ENCODE measurements at places on chromosomes 4 and X. TPM values are rescaled to one million over a fixed set of nuclear protein-coding genes. Genes with fewer than 3 reads are reported as not detected.
A peak's percentile ranks its signal among the peaks of the same experiment; 100 is the strongest.

- no peaks in the 10 kb centered on the region for H3K36me3 ChIP-seq
- peaks cover 15% of the 10 kb centered on the region for H3K27me3 ChIP-seq
- H3K4me3 ChIP-seq, result no peak within 1 kb of the TSS
Measured at GRCh38 chrX:9765737-9766097, at the start of gene GPR143. GPR143 (minus strand) TSS chrX:9765847; CDS start chrX:9765817, 30 bp downstream.

GRCh38 chrX:47191331-47191730 lies 2.3 kb upstream of the UBA1 start:
- no peak for DNase-seq
- H3K4me1 ChIP-seq, result peaks cover 45% of the 10 kb centered on the region
- peaks cover 31% of the 10 kb centered on the region for H3K27me3 ChIP-seq
- H3K4me3 ChIP-seq, result peak overlapping the region; percentile 62
- H3K36me3 ChIP-seq, result peaks cover 18% of the 10 kb centered on the region
- no peak overlapping the region for H3K27ac ChIP-seq

GRCh38 chrX:28876408-28876807 lies 289.2 kb downstream of the IL1RAPL1 start:
- no peaks in the 10 kb centered on the region for H3K4me1 ChIP-seq
- DNase-seq, result peak; percentile 50
- H3K36me3 ChIP-seq, result no peaks in the 10 kb centered on the region
- no peak overlapping the region for H3K27ac ChIP-seq

- DNase-seq, result no peak
- H3K4me3 ChIP-seq, result no peak overlapping the region
- no peaks in the 10 kb centered on the region for H3K27me3 ChIP-seq
- H3K4me1 ChIP-seq, result no peaks in the 10 kb centered on the region
- H3K36me3 ChIP-seq, result no peaks in the 10 kb centered on the region
Measured at GRCh38 chrX:9676738-9677097, 88.9 kb downstream of the GPR143 start.

DNA sequence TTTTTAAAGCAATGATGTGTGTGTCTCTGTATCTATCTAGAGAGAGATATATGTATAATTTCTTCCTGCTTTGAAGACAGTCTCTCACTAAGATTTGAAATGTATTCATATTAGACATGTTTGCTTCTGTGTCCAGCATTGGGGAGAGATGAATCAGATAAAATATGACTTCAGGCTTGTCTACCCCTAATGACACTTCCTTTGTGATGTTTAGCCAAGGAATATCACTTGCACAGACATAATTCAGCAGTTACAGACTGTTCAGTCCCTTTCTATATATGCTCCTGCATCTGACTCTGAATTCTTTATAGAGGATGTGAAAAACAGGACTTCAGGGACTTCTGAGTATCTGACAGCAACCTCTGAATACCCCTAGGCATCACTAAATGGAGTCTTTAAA lies 158.4 kb downstream of the DCLK2 start:
- no peaks in the 10 kb centered on the region for H3K27me3 ChIP-seq
- peaks cover 14% of the 10 kb centered on the region for H3K36me3 ChIP-seq
- no peak for DNase-seq
- peaks cover 4% of the 10 kb centered on the region for H3K4me1 ChIP-seq

DNA sequence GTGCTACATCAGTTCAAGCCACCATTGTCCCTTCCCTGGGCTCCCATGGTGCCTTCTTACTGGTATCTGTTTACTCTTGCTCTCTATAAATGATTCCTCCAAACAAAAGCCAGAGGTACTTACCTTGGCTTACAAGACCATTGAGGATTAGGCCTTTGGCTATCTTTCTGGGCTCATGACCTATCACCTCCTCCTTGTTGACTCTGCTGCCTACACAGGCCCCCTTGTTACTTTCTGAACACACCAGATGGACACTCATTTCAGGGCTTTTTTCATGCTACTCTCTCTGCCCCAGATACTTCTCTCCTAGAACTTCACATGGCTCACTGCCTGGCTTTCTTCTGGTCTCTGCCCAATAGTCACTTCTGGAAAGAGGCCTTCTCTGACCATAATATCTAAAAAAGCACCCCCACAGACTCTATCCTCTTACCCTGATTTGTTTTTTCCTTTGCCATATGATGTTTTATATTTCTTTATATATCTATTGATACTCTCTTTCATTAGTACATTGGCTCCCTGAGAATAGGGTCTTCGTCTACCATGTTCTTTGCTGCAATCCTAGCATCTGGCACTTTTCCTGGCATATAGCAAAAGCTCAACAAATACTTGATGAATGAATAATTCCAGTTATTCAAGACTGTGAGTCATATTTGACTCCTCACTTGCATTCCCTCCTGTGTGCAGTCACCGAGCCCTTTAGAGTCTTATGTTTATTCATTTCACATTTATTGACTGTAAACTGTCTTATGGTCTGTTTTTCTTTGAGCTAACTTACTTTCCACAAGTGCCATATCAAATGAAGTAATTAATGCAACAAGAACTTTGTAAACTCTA lies 27.1 kb upstream of the TAPT1 start:
- H3K36me3 ChIP-seq, result peaks cover 6% of the 10 kb centered on the region
- no peak overlapping the region for H3K27ac ChIP-seq
- no peaks in the 10 kb centered on the region for H3K27me3 ChIP-seq
- DNase-seq, result no peak
- H3K4me1 ChIP-seq, result no peaks in the 10 kb centered on the region

DNA sequence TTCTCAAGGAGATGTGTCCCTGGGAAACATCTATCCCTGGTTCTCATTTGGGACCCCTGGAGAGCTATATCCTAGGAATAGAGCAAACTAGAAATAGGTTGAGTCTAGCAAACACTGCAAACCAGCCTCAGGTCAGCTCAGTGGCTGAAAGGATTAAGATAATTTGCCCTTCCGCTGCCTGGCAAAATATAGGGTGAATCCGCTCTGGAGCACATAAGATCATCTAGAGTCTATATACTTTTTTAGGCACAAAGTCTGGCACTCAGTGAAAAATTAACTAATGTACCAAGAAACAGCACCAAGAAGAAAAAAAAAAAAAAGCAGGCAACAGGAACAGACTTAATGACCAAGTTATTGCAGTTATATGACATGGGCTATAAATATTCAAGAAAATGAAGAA lies 7.3 kb upstream of the GUCY2F start:
- H3K4me1 ChIP-seq, result no peaks in the 10 kb centered on the region
- H3K27me3 ChIP-seq, result peaks cover 8% of the 10 kb centered on the region
- no peak overlapping the region for H3K27ac ChIP-seq
- H3K4me3 ChIP-seq, result no peak overlapping the region
- no peak for DNase-seq

DNA sequence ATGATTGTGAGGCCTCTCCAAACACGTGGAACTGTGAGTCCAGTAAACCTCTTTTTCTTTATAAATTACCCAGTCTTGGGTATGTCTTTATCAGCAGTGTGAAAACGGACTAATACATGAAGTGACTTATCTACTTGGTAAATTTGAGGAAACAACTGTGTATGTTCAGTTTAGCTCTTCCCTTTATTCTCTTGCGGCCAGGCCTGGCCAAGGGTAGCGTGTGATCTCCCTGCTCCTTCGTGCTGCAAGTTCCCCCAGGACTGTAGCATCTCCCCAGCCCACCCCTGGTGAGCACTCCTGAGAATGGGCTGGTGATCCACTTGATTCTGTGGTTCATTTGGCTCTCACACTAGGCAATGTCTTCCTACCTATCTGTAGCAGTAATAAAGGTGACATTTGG lies 53.2 kb upstream of the CHRNA9 start:
- no peak for DNase-seq
- no peak overlapping the region for H3K27ac ChIP-seq
- peaks cover 4% of the 10 kb centered on the region for H3K4me1 ChIP-seq
- no peaks in the 10 kb centered on the region for H3K36me3 ChIP-seq

DNA sequence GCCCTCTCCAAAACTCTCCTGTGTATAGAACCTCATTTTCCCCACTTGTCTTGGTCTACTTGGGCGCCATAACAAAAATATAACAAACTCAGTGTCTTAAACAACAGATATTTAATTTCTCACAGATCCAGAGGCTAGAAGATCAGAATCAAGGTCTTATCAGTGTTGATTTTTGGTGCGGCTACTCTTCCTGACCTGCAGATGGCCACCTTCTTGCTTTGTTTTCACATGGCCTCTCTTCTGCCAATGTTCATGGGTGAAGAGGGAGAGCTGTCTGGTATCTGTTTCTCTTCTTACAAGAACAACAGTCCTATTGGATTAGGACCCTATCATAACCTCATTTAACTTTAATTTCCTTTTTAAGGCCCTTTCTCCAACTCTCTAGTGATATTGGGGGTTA lies 177.3 kb downstream of the PABPC4L start:
- H3K27me3 ChIP-seq, result no peaks in the 10 kb centered on the region
- DNase-seq, result no peak
- no peak overlapping the region for H3K4me3 ChIP-seq
- no peaks in the 10 kb centered on the region for H3K4me1 ChIP-seq
- no peaks in the 10 kb centered on the region for H3K36me3 ChIP-seq

DNA sequence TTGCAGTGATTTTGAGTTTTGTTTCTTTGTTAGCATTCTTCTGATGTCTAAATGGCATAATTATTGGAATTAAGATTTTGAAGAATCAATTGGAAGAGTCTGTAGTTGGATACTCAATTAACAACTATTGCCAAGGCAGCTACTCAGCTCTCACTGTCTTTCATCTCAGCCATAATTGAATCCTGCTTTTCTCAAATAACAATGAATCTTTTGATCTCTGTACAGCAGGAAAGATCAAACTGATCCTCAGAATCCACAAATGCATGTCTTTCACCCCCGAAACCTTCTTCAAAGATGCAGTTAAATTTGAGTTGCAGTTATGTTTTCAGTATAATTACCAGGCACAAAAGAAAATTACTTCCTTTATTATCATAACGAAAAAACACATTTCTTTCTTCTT lies 86.2 kb downstream of the MAD2L1 start:
- H3K36me3 ChIP-seq, result no peaks in the 10 kb centered on the region
- no peak overlapping the region for H3K27ac ChIP-seq
- no peak overlapping the region for H3K4me3 ChIP-seq
- no peaks in the 10 kb centered on the region for H3K27me3 ChIP-seq
- no peak for DNase-seq
- H3K4me1 ChIP-seq, result no peaks in the 10 kb centered on the region

DNA sequence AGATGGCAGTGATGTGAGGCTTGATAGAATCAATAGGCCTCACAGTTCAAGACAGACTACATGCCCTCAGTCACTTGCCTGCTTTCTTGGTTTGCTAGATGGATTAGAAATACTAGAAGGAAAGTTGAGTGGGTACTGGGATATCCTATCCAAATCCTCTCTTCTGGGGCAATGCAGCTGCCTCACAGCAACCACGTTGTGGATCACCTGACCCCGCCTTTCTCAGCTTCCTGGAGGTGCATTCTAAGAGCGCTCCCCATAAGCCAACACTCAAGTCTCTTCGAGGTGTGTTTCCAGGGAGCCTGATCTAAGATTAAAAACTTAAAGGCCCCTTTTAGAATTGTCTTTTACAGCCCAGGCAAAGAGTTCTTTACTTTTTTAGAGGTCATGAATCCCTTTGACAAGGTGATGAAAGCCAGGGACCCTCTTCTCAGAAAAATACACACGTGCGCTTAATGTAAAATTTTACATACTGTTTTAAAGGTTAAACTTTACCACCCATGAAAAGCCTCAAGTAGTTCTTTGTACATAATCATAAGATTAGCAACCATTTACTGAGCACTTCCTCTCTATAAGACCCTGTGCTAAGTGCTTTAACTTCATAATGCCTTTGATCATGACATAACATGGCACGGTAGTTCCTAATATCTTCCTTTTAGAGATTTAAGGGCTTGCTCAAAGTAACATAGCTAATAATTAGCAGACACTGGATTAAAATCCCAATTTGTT lies 840 bp upstream of the RPL34 start:
- H3K27ac ChIP-seq, result peak overlapping the region; percentile 60
- H3K4me1 ChIP-seq, result no peaks in the 10 kb centered on the region
- peaks cover 12% of the 10 kb centered on the region for H3K36me3 ChIP-seq
- no peak for DNase-seq
- H3K27me3 ChIP-seq, result no peaks in the 10 kb centered on the region

DNA sequence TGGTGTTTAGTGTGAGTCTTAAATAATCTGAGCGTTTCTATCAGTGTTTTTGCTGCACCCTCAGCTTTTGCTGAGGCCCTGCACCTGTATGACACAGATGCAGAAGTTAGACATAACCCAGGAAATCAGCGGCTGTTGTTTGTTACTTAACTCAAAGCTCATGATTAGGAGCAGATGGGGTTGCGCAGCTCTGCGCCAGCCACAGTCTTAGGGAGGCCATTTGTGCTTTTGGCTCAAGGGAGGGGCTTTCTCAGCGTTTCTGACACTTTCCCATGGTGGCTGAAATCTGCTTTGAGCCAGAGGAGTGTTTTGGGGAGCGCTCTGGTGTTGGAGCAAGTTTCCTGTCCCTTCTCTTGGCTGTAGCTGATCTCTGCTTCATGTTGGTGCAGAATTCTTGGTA lies 433.8 kb downstream of the NAF1 start:
- no peaks in the 10 kb centered on the region for H3K27me3 ChIP-seq
- H3K27ac ChIP-seq, result no peak overlapping the region
- peak; percentile 16 for DNase-seq
- no peak overlapping the region for H3K4me3 ChIP-seq
- no peaks in the 10 kb centered on the region for H3K4me1 ChIP-seq

DNA sequence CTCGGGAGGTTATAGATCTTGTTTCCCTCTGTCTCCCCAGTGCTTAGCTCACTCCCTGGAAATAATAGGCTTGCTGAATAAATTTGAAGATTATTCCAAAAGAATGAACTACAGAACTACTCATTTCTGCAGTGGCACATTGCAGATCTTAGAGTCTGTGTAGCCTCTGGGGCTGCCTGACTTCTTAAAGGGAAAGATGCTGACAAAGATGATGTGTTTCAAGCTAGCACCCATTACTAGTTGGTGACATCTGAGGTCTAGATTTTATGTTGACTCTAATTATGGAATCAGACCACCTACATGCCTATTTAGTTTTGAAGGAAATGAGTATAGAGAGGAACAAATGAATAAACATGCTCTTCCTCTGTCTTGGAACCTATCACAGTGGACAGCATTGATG lies 123.7 kb upstream of the KCNIP4 start:
- no peaks in the 10 kb centered on the region for H3K27me3 ChIP-seq
- no peak overlapping the region for H3K4me3 ChIP-seq
- H3K4me1 ChIP-seq, result no peaks in the 10 kb centered on the region
- DNase-seq, result no peak

DNA sequence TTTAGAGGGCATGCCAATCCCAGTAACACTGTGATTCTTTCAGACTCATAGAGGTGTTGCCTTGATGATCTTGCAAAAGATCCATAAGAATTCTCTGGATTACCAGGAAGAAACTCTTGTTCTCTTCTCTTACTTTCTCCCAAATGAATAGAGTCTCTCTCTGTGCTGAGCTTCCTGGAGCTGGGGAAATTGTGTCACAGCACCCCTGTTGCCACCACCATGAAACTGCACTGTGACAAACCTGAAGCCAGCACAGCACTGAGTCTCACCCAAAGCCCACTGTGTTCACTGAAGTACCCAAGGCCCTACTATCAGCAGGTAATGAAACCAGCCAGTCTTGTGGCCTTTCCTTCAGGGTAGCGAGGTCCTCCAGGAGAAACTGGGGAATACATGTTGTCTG lies 332.7 kb upstream of the FGF16 start:
- no peak overlapping the region for H3K27ac ChIP-seq
- no peak for DNase-seq
- no peaks in the 10 kb centered on the region for H3K4me1 ChIP-seq

GRCh38 chr4:108115168-108115526 lies 53.6 kb downstream of the LEF1 start:
- DNase-seq, result no peak
- no peak overlapping the region for H3K4me3 ChIP-seq
- H3K4me1 ChIP-seq, result peaks cover 20% of the 10 kb centered on the region

Gene CCNG2
- polyA plus RNA-seq, result 62.1 TPM

Gene VCX
- not detected for polyA plus RNA-seq

Gene NEXMIF
- polyA plus RNA-seq, result 14.9 TPM

Gene FRG2
- not detected for polyA plus RNA-seq

Gene IGFBP7
- 130 TPM for polyA plus RNA-seq

Gene JAKMIP1
- 29.7 TPM for polyA plus RNA-seq

Gene FSTL5
- polyA plus RNA-seq, result 35.7 TPM

Gene SYNPO2
- polyA plus RNA-seq, result 6.1 TPM

Gene EREG
- polyA plus RNA-seq, result 0.14 TPM

Gene RBM41
- 13.3 TPM for polyA plus RNA-seq
